SK-MEL-5 (cell line): ENCODE measurements at places on chromosomes 7 and 10. TPM values are rescaled to one million over a fixed set of nuclear protein-coding genes. Genes with fewer than 3 reads are reported as not detected.

DNA sequence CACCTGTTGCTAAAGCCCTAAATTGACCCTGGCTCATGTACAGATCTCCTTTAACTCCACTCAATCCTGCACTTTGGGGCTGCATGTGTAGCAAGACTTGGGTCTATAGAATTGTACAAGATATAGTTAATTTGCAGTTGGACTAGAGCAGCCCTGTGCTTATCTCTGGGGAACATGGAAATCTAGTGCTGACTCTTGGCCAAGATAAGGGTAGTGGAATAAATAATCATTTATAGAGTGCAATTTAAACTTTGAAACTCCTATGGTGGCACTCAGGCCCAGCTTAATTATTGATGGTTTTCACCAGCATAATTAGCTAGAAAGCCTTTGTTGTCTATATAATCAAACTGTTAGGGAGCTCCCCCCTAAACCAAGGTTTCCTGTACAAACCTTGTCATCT, 39.2 kb upstream of the MBL2 start:
- DNase-seq = no peak

DNA sequence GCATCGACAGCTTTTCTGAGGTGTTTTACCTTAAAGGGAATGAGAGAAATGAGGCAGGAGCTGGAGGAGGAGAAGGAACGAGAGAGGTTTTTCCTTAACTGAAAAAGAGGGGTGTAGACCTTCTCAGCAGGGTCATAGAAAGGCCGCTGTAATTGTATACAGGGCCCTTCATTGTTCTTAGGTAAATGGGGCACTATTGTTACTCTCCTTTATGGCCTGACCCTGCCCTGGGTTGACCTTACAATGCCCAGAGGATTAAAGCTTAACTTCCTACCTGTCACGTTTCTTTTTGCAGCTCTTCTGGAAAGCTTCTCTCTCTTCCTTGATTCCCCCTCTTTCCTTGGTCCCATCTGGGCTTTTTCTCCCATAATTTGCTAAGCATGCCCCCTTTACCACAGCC, 13.7 kb upstream of the PDLIM1 start:
- no peak for DNase-seq

- no peak for DNase-seq
These were observed 64.3 kb downstream of the ELAPOR2 start for GRCh38 chr7:86995052-86995725.

Gene EIF3B
- 386 and 411 TPM in 2 replicates for total RNA-seq

Gene OR2A1
- total RNA-seq = not detected in 2 replicates

Gene NT5C2
- total RNA-seq = 35.5 and 37.4 TPM in 2 replicates
